ENCODE measurements at places on chromosomes 1 and 21.

DNA sequence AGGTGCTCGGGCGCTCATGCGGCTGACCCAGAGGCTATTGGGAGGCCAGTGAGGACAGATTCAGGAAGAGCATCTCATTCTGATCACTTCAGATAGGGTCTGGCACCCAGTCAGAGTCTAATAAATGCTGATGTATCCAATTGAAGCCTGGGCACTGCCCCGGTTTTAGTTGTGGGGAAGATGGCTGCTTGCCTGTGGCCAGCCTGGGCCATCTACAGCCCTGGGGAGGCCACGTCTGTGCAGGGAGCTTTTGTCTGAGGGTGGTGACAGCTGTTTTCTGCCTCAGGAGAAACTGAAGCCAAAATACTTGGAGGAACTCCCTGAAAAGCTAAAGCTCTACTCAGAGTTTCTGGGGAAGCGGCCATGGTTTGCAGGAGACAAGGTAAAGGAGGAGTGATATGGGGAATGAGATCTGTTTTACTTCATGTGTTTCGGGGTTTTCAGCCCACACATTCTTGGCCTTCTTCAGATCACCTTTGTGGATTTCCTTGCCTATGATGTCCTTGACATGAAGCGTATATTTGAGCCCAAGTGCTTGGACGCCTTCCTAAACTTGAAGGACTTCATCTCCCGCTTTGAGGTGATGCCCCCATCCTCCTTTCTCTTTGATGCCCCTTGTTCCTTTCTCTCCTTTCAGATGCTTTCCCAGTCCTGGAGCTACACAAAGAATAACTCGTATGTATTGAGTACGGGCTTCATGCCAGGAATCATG, 2.8 kb downstream of the GSTM5 start:
- DNase-seq, result no peak

DNA sequence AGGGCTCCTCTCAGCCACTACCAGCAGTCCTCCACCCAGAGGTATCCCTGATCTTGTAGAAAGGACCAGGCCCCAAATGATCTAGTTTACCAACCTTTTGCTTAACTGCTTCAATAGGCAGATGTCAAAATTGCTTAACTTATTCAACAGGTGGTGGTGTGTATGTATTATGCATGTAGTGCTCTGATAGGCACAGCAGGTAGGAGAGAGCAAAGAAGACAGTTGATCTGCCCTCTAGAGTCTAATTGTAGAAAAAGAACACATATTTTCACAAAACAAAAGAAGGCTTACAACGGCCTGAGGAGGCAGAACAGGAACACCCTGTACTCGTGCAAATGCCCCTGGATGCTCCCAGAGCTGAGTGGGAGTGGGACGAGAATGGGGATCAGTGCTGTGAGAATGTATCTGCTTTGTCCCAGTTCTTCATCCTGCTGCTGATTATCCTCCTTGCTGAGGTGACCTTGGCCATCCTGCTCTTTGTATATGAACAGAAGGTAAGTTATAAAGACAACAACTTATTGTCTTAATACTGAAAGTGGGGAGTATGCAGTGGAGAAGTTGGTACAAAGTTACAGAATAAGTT, 21.1 kb downstream of the CD53 start:
- DNase-seq, result no peak

DNA sequence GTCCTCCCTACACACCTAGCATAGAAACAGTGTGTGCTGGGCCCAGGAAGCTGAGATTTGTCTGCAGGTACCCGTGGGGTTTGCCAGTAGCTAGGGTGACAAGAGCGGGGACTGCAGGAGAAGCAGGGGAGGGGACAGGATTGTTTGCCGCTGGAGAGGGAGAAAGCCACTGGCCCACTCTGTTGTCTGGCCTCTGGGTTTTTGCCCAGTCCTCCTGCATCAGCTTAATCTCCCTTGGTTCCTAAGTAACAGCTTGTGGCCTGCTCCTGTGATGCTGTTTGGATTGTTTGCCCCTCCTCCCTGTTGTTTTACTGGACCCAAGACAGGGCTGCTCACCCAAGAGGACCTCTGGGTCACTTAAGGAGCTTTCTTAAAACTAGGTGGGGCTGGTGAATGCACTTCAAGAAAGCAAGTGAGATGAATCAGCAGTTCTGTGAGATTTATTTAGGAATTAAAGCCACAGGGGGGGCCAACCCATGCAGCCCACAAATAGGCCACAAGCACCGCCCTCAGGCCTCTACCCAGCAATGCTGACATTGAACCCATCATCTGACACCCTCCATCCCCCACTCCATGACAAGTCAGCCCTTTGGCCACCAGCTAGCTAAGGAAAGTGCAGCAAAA, 142.8 kb downstream of the ZZZ3 start:
- peak; percentile 91 for DNase-seq

DNA sequence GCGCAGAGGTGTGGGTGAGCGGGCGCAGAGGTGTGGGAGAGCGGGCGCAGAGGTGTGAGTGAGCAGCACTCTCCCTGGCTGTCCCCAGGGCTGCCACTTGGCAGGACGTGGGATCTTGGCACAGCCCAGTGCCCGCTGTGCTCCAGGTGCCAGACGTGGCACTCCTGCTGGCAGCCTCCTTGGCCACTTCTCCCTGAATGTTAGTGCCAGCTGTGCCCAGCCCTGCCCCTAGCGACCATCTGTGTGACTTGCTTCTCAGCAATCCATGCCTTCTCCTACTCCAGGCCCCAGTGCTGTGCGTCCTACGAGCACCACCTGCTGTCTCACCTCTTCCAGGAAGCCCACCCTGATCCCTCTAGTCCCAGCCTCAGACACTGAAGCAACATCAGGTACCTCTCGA, 30.5 kb downstream of the KRTAP10-1 start:
- no peak for DNase-seq

GRCh38 chr1:53378061-53378460, 50.2 kb upstream of the LRP8 start:
- DNase-seq, result no peak

- no peak for DNase-seq
These were observed 218.5 kb downstream of the NFIA start for GRCh38 chr1:61300899-61301298.

DNA sequence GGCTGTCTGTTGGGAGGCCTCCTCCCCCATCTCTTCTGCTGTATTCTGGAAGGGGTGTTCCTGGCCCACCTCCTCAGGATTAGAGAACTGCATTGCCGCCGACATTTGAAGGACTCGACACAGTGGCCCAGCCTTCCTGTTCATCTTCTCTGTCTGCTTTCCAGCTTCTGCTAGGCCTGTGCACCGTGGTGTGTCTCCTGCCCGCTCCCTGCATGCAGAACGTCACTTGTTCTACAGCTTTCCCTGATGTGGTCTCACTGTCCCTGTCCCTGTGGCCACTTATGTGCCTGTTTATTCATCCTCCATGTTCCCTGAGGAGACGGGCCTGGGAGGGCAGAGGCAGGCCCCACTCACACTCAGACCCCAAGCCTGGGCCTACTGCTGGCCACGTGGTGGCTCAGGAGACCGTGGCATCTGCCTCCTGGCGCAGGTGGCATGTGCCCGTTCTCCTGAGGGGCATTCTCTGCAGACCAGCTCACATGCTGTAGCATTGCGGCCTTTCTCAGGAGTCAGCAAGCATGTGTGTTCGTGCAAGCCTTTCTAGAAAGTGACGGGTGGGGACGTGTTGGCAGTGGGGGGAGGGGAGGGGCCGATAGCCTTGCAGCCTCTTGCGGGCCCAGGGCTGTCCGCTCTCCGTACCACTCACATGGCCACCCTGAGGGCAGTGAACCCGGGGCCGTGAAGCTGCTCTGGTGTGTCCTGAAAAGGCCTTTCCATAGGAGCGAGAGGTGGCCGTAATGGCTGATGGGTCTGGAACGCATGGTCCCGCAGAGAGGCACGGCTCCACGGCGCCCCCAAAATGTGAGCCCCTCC, 35.9 kb downstream of the POFUT2 start:
- no peak for DNase-seq

Data from HS-27A (cell line).